Cerebellar cortex (tissue), 1 donor: ENCODE measurements at places on chromosomes 3 and 15.

GRCh38 chr3:195040094-195040493 is 230.9 kb downstream of the XXYLT1 start:
- no peak for DNase-seq

- no peak for DNase-seq
Observed at GRCh38 chr15:36365963-36366362, 213.5 kb upstream of the CDIN1 start.

DNA sequence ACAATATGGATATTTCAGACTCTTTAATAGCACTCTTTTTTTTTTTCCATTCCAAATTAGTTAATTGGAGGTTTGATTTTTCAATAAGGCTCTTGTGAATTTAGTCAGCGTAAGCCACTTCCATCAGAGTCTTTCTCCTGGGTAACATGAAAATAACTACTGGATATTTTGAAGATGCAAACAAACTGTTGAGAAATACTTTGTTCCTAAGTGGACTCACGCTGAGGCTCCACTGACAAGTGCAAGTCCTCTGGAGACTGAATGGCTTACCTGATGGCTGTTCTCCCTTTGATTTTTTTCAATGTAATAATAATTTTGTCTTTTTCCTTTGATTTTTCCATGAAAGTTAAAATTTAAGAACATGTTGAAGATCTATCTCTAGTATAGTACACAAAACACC is 26.0 kb upstream of the TM4SF1 start:
- no peak for DNase-seq

- DNase-seq, result no peak
Observed at GRCh38 chr15:78727561-78727960, 83.7 kb downstream of the ADAMTS7 start.

DNA sequence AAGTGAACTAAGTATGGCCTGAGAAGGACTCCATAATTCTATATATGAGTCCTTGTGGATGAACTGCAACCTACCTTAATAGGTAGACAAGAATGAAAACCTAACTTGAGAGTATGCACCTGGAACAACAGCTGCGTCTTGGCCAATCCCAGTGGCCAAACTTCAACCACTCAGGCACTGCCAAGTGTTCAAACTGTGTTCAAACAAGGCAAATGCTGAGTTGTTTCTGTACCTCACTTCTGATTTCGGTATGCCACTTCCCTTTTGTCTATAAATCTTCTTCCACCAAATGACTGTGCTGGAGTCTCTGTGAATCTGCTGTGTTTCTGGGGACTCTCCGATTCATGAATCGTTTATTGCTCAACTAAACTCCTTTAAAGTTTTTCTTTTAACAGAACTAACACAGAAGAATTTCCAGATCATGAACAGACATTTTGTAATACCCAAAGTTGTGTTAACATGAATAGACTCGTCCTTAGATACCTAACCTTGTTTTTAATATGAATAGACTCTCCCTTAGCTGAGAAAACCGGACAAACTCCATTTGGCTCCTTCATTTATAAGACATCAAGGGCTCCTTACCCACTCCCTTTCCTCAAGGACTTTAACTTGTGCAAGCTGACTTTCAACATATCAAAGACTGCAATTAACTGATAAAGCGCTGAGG is 4.1 kb downstream of the ZNF717 start:
- no peak for DNase-seq

DNA sequence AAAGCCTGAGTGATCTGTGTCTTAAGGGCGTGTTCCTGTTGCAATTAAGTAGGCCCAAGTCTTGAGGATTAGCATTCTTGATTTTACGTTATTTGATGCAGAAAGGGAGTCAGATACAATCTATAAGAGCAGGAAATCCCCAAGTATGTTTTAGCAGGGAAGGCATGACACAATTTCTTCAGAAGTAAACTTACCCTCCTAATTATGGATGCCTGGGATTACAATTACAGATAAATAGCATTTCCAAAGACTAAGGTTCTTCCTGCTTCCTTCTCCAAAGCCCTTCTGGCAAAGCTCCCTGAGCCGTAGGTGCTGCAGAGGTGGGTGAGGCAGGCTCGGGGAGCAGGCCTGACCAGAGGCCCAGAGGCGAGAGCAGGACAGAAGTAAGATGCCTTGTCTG is 34.9 kb upstream of the ST6GAL1 start:
- no peak for DNase-seq

DNA sequence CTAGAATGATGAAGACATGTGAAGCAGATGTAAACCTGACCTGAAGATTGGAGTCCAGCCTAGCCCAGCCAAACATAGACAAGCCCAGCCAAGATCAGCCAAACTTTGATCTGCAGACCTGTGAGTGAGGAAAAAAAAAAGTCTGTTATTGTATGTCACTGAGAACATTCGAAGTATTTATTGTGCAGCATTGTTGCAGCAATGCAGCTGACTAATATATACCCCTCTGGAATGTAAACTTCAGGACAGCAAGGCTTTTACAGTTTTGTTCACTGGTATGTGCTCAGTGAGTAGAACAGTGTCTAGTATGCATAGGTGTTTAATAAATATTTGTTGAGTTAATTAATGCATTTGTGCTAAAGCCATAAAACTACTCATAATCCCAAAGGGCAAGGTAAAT is 23.4 kb downstream of the TMEM202 start:
- no peak for DNase-seq

- DNase-seq, result no peak
Observed at GRCh38 chr3:70085613-70086012, 86.1 kb downstream of the SAMMSON start.

- no peak for DNase-seq
Observed at GRCh38 chr15:55518641-55519040, 10.6 kb upstream of the DNAAF4 start.

GRCh38 chr15:39151545-39151944 is 429.3 kb upstream of the THBS1 start:
- no peak for DNase-seq
